Psoas muscle (tissue), 8 donors: ENCODE measurements at places on chromosomes 1 and 21. TPM values are rescaled to one million over a fixed set of nuclear protein-coding genes. Genes with fewer than 3 reads are reported as not detected.

The PPT1 gene
- 17.4 TPM for polyA plus RNA-seq

The RNU1-1 gene
- not detected for polyA plus RNA-seq

The CD1D gene
- polyA plus RNA-seq: 1.2 TPM

The UBE2U gene
- polyA plus RNA-seq: not detected

The CLCA4 gene
- polyA plus RNA-seq: not detected

The DDX20 gene
- 11.3 TPM for polyA plus RNA-seq

The LCE2A gene
- not detected for polyA plus RNA-seq

The EFNA4 gene
- 1.3 TPM for polyA plus RNA-seq

The IARS2 gene
- polyA plus RNA-seq: 49.0 TPM
